SW480 (cell line): ENCODE measurements at places on chromosomes 12 and 14.

DNA sequence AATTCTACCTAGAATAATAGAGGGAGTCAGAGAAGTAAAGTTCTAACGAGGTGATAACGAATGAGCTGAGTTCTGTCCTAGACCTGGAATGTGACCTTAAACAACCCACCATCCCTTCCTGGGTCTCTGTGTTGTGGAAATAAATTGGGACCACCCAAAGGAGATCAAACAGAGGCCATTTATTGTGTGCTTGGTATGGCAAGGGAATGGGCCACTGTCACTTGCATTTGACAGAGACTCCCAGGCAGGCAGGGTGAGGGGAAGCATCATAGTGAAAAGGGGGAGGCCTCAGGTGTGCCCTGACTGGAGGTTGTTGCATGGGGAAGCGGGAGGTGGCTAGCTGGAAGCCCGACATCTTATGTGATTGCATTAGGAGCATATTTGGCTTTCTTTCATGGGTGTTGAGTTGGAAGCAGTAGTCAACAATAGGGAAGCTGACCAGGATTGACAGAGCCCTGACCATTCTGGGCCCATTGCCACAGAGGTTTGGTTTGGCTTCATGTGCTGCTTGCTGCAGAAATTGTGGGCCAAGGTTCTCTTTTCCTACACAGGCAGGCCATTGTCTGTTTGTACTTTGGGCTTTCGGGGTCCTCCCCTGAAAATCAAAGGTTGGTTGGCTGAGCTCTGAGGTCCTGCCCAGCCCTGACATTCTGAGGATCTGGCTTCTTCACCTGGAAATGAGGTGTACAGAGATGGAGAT, 17.6 kb upstream of the FAM181A start:
- DNase-seq: no peak

- DNase-seq: no peak
Observed at GRCh38 chr14:63747846-63748245, 20.0 kb upstream of the SGPP1 start.

GRCh38 chr12:130761537-130762318, 45.6 kb upstream of the RIMBP2 start:
- DNase-seq: peak; percentile 55

- no peak for DNase-seq
Observed at GRCh38 chr12:62692884-62693283, 226.3 kb downstream of the MON2 start.

- DNase-seq: no peak
Observed at GRCh38 chr12:101764051-101764792, 25.0 kb upstream of the SYCP3 start.

- no peak for DNase-seq
Observed at GRCh38 chr12:111457071-111457470, 51.3 kb downstream of the SH2B3 start.

GRCh38 chr14:75236901-75237419, 41.7 kb upstream of the FOS start:
- no peak for DNase-seq

GRCh38 chr12:12954356-12954755, 2.4 kb upstream of the GPRC5D start:
- DNase-seq: no peak

DNA sequence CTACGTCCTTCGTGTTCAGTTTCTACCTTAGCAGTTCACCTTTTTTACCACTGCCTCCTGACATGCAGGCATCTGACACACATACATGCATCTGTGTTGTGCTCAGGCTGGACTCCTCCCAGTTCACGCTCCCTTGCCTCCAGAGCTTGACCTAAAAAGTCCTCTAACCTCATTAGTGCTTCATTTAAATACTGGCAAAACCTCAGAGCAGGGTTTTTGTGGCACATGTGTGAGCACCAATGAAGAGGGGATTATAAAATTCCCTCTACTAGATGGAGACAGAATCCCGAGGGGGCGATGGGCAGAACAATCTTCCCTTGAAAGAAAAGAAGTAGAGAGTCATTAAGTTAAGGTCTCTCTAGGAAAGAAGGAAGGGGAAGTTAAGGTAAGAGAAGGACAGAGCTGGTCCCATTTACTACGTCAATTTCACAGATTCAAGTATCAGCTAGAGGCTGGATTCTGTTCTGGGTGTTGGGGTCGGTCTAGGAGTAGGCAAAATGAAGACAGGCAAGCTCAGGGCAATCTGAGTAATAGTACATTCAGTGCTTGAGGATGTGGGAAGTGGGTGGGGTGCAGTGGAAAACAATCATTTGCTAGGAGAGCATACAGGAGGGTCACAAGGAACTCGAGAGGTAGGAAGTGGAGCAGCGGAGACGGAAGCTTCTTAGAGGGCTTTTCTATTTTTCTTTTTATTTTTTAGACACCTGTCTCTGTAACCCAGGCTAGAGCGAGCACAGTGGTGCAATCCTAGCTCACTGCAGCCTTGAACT, 7.5 kb downstream of the HAL start:
- no peak for DNase-seq

DNA sequence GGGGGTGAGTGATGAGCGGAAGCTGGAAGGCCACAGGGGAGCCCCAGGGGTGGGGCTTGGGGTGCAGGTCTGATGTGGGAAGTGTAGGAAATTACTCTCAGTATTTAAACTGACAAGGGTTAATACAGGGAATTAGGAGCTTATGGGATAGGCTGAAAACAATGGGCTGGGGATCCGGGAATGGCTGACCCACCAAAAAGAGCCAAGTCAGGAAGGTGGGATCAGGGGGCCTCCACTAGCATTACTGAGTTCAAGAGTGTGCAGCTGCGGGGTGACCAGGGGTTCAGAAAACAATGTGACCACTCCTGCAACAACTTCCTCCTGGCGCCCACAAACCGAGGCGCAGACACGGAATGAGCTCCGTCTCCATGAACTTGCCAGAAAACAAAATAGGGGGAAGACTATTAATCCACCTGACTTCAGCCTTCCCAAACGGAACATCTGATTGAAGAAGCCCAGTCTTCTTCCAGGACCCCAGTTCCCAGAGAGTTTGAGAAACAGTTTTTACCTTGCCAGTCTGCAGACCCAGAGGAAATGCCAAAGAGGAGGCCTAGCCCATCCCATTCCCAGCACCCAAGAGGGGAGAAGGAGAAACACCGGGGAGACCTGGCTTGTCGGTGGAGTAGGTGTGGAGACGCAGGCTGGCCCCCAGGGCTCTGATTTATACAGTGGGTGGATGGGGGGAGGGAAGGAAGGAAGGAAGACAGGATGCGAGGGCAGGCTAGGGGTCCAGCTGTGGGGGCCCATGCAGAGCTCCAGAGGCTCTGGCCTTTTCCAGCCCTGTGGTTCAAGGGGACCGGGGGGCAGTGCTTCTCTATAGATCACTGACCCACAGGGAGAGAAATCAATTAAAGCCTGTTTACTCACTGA, 16.5 kb upstream of the YY1 start:
- DNase-seq: no peak

DNA sequence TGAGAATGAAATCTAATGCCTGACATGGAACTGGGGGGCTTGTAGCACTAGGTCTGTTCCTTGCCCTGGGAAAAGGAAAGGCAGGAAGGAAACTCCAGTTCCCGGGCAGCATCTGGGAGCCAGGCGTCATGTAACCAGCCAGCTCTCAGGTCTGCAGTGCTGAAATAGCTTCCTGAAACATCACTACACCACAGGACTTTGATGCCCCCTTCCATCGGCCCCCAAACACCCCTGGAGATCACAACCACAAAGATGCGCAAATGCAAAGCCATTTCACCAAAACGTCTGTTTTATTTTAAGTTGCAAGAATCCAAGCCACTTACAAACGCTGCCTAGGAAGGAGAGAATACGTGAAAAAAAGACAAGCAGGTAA, 40.9 kb downstream of the KCTD10 start:
- no peak for DNase-seq

GRCh38 chr12:96497855-96498254, 8.5 kb downstream of the CFAP54 start:
- no peak for DNase-seq

DNA sequence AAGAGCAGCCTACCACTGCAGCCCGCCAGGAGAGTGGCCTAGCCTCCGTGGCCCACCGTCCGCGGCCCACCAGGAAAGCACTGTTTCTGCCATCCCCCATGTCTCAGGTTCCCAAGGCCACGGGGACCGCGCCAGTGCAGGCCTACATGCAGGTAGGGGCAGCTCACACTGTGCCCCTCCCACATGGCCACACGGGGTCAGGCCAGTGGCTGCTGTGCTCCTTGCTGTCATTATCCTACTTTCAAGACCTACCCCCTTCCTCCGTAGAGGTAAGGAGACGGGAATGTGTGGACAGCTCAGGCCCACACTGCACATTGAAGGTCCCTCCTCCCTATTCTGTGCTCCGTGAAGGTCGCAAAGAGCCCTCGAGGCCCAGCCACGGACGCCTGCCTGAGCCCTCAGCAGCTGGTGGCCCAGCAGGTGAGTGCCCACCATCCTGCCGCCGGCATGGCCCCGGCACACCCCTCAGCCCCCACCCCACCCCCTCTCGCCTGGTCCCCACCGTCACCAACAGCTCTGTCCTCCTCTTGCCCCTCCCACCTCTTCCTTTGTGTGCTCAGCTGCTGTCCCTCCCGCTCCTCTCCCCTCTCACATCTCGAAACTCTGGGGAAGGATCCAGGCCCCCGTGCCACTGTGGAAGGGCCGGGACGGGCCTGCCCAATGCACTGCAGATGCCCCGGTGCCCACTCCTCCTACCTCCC, 10.0 kb downstream of the DDX51 start:
- DNase-seq: no peak

GRCh38 chr12:89350630-89351488, 1.4 kb downstream of the DUSP6 start:
- DNase-seq: peak; percentile 22

DNA sequence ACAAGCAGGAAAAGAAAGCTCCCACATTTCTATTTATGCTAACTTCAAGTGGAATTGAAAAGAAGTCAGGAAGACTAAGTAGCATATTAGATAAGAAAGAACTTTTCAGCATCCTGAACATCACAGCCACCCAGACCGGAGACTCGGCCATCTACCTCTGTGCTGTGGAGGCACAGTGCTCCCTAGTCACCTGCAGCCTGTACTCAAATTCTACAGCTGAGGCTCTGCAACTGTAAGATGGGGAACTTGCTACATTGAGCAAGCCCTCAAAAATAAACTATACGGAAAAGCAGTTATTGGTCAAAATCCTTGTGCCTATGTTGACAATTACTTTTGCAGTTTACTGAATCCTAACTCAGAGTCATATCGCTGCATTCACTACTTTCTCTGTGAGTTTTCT, 361.9 kb downstream of the DAD1 start:
- no peak for DNase-seq

- no peak for DNase-seq
Observed at GRCh38 chr12:129964300-129964699, 60.5 kb upstream of the TMEM132D start.

DNA sequence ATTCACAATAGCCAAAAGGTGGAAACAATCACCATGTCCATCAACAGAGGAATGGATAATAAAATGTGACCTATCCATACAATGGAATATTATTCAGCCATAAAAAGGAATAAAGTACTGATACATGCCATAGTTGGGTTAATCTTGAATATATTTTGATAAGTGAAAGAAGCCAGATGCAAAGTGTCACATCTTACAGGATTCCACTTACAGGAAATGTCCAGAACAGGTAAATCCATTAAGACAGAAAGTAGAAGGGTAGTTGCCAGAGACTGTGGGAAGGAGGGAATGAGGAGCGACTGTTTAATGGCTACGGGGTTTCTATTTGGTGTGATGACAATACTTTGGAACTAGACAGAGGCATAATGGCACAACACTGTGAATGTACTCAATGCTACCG, 171.6 kb downstream of the KSR2 start:
- no peak for DNase-seq

DNA sequence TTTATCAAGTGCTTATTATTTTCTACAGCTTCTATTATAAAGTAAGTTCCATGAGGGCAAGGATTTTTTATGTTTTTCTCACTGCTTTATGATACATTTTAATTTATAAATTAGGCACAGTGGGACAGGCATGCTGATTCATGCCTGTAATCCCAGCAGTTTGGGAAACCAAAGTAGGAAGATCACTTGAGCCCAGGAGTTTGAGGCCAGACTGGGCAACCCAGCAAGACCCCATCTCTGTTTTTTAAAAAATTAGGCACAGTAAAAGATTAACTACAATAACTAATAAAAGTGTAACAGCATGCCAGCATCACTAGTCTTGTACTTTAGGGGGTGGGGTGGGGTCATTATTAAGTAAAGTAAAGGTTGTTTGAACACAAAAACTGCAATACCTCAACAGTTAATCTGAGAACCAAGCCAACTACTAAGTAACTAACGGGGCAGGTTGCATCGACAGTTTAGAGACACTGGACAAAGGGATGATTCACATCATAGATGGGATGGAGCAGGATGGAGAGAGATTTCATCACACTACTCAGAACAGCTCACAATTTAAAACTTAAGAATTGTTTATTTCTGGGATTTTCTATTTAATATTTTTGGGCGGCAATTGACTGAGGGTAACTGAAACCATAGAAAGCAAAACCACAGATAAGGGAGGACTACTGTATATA, 119.5 kb downstream of the PLEKHA5 start:
- no peak for DNase-seq

DNA sequence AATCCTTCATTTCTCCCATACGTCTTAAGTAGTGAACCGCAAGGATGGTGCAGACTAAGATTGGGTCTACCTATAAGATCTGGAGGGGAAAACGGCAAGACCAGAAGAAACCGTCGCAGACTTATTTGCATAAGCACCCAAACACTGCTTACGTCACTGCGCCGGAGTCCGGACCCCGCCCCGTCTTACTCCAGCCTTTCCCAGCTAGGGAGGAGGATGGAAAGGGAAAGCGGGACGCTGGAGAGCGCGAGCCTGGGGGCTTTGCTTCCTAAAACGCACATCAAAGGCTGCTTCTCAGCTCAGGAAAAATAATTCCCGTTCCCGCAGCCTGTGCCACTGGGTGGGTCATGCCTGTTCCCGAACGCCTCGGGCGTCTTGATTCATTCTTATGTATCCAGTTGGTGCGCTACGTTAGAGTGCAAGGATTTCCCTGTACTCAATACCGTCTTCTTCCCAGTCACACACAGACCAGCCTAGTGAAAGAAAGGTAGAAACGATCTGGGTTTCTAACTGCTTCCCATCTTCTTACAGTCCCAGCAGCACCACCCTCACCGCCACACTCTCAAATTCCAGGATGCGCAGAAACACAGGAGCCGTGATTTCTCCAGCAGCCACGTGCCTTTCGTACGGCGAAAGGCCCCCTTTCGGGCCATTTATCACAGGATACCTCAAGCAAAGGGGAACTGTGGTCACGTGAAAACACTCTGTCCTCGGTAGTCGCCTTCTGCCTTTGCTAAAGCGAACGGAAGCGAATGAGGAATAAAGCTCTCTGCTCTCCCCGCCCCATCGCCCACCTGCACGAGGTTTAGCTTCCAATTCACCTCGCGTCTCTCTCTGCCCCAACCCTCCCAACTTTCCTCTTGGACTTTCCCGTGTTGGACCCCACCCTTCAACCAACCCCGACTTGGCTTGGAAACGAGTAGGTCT, 1.1 kb downstream of the SLC6A15 start:
- DNase-seq: peak; percentile 14
